Activated effector memory CD4-positive, alpha-beta T cell treated with anti-CD3 and anti-CD28 coated beads, Interleukin-2, amount 50 U/mL, for 16 hours (primary cell): ENCODE measurements at places on chromosomes 7 and 10.

- DNase-seq: no peak
Observed at GRCh38 chr7:37346761-37347160, 101.9 kb downstream of the ELMO1 start.

DNA sequence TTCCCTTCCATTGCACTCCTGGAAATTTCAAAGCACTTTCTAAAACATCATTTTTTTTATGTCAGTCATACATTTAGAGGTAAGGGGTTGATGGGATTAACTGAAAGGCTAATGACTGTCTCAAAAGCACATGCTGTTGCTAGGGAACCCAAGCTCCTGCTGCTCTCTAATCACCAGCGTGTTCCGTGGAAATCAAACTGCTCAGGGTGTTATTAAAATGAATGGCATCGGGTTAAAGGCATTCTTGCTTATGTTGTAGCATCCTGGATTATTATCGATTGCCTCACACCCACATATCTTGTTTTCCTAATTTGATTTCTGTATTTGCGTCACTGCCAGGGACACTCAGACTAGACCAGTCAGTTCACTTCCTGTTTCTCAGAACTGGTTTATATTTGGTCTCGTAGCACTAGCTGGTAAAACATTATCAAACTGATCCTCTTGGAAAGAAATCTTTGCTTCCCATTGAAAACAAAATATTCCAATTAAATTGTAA is 216.5 kb upstream of the MKLN1 start:
- DNase-seq: no peak

DNA sequence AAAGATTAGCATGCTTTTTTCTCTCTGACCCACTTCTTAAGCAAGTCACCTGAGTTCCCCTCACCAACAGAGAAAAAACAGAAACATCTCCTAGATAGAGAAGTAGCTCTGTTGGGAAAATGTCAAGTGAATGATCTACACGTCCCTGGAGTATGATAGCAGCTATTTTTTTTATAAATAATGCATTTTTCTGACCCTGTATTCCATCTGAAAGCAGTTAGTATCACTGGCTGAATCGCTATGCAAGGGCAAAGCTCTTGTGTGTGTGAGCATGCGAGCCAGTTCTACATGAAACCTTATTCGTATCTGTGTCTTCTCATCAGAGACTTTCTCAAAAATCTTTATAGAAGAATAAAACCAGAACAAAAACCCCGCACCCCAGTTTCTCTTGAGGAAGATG is 8.2 kb downstream of the ANKMY2 start:
- DNase-seq: no peak

DNA sequence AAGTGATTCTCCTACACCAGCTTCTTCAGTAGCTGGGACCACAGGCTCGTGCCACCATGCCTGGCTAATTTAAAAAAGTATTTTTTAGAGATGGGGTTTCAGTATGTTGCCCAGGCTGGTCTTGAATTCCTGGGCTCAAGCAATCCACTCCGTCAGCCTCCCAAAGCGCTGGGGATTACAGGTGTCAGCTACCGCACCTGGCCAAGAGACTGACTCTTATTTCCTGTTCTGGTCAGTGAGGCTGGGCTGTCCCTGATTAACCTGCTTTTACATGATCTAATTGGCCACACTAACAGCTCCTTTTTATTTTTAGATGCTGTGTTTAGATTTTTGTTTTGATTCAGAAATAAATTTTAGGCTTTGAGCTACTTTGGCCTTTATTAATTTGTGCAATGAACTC is 203.9 kb downstream of the NXPH1 start:
- no peak for DNase-seq

- no peak for DNase-seq
Observed at GRCh38 chr7:47574482-47575329, 7.2 kb downstream of the TNS3 start.

- no peak for DNase-seq
Observed at GRCh38 chr7:5193880-5194279, 3.8 kb downstream of the WIPI2 start.

DNA sequence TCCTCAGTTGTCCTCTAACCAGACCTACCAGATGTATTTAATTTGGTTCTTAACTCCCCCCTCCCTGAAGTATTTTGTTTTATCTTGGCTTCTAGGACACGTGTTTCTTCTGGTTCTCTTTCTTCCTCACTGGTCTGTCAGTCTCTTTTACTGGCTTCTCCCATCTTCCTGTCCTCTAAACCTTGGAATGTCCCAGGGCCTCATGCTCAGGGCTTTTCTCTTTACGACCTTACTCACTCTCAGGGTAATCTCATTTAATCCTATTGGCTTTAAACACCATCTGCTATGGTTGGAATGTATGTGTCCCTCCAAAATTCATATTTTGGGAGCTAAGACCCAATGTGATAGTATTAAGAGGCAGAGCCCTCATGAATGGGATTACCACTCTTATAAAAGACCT is 418.2 kb upstream of the PODXL start:
- DNase-seq: no peak

GRCh38 chr7:142300689-142301088 is 42.8 kb upstream of the PRSS58 start:
- no peak for DNase-seq

- DNase-seq: no peak
Observed at GRCh38 chr7:80135309-80136104, 876 bp downstream of the GNAI1 start.

DNA sequence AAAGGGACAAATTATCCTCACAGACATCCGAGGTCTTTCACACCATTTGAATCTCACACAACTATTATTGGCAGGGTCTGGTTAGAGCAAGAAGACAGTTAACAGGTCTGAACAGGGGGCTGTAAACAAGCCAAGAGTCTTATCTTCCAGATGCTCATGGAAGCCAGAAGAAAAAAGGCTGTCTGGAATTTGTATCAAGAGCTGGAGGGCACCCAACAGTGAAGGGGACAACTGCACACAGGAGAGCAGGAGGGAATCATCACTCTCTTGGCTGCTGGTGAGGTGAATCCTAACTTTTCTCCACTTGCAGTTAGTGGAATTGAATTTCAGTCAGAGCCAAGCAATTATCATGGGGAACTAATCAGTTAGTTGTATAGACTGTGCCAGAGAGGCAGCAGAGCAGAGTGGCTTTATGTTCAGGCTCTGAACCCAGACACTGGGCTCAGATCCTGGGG is 880.2 kb upstream of the AUTS2 start:
- no peak for DNase-seq

- DNase-seq: no peak
Observed at GRCh38 chr10:69769395-69769992, 32.2 kb upstream of the COL13A1 start.

GRCh38 chr7:157194948-157195347 is 56.2 kb downstream of the UBE3C start:
- DNase-seq: no peak

DNA sequence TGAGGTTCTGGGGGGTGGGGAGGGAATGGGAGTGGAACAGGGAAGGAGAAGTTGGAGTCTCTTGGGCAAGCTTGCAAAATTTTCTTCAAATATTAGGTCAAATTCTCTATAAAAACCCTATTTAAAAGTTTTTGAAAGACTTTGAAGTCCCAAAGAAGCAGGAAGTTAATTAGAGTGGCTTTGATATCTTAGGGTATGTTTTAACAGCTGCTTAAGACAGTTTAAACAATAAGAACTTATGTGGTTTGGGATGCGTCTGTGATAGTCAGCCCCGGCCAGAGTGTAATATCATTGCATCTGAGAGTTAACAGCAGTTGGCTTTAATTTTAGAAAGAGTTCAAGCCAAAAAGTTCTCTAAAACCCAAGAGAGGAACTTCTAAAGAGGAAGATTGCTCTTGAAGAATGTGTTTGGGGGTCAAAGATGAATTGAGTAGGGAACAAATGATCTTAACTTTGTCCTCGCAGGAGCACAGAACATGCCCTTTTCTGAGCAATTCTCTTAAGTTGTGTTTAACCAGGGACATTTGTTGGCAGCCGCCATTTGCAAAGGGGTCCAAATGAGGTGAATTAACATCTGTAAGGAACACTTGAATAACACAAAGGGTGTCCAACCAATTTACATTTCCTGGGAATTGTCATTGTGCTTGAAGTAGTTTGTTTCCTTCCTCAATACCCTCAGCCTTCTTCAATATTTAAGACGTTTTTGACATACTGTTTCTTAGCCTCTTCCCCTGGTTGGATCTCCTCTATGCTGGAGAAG is 182.4 kb downstream of the PTEN start:
- DNase-seq: no peak
